ENCODE measurements at places on chromosomes 7 and 10.

DNA sequence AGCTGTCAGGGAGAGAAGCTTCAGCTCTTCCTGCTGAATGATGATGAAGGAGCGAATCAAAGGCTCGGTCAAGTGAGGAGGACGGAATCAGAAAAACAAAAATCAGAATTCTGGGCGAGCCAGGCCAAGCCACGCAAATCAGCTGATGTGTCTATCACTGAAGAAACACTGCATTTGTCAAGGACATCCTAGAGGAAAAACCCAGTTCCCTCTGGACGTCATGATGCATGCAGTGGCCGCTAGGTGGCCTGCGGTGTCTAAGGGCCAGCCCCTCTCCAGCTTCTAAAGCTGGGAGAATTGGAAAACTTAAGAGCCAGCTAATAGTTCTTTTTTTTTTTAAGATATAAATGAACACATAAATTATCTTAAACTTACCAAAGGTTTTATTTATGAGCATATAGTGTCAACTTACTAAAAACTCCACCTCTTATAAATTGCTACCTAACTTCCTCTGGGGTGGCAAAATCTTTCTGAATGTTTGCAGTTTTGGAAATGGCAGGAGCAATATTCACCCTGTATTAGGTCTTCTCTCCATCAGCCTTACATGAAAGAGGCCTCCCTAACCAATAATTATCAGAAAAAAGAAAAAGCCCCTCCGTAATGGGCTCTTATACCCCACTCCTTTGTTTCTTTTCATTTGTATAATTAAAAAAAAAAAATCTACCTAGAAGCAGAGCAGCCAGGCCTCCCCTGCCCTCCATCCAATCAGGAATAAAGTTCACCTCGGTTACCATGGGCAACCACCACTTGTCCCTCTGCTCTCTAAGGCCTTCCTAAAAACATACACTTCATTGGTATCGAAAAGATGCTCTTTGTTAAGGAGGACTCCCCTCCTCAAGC lies 186.8 kb downstream of the USP6NL start:
- DNase-seq, result no peak

GRCh38 chr10:127115100-127115499 lies 81.3 kb downstream of the INSYN2A start:
- no peak for DNase-seq

GRCh38 chr7:63899691-63900393 lies 98.8 kb upstream of the ZNF722 start:
- peak; percentile 56 for DNase-seq

DNA sequence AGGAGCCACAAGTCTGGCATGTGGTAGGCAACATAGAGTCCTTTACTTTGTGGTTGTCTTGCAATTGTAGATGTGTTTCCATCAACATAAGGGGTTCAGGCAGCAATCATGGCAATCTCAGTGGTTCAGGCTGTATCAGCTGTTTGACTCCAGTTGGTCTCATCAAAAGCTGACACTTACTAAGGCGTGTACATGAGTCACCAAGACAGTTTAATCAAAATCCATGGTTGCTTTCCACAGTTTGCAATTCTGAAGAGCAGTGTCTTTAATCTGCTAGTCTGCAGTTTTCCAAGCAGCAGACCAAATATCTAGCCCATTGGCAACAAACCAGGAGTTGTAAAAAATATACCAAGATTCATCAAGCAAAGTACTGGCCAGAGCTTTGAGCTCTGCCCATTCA lies 210.2 kb downstream of the MDFIC start:
- DNase-seq, result no peak

DNA sequence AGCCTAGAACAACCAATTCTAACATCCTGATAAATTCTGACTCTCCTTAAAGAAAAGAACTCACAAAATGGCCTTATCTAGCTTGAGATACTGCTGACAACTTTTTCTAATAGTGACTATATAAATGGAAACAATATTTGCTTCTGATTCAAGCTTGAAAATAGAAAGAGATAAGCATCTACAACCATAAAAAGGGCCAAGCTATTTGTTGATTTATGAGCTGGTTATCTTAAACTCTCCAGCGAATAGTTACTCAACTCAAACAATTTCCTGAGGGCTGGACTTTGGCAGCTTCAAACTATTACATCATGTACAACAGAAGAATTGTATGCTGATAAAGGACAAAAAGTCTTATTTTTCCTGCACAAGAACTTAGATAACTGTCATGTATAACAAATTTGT lies 4.6 kb downstream of the USP54 start:
- no peak for DNase-seq

DNA sequence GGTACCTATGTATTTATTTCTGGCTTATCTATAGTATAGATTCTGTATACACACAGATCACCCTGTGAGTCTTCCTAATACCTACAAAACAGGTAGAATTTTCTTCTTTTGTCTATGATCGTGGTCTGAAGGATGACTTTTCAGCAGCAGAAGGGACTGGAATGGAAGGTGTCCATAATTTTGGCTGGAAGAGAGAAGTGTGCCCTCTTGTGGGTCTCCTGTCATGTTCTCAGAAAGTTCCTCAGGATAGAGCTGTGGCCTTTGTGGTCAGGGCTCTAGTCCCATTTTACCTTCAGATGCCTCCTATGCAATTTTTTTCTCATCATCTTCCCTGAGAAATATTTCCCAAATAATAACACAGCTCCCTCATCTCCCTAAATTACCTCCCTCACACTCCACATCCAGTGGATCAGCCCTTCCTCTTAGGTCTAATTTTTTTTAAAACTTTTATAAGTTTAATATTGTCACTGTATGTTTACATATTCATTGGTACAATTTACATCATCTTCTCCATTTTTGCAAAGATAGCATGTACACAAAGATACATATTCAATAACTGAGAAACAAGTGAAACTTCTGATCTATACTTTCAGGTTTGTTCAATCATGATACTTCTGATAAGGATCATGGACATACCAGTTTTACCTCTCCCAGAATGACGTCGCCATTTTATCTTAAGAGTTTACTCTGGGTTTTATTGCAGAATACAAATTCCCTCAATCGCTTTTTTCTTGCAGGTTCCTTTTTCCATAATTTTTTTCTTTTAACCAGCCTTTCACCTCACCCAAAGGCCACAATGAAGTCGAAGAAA lies 112.7 kb downstream of the REEP3 start:
- no peak for DNase-seq

DNA sequence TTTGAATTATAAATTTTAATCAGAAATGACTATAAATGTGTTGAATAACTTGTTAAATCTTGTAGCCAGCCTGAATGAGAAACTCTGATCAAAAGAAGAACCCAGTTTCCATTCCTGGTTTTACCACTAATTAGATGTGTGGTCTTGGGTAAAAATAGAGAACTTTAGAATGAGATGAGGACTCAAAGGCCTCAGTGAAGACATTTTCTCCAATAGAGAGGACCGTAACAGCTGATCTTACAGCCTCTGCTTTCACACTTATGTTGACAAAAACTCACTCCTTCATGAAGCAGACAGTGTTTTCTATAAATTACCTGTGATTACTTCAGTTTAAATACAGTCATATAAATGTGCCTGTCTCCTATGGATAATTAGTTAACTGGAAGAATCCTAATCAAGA lies 200.1 kb upstream of the MEOX2 start:
- no peak for DNase-seq

DNA sequence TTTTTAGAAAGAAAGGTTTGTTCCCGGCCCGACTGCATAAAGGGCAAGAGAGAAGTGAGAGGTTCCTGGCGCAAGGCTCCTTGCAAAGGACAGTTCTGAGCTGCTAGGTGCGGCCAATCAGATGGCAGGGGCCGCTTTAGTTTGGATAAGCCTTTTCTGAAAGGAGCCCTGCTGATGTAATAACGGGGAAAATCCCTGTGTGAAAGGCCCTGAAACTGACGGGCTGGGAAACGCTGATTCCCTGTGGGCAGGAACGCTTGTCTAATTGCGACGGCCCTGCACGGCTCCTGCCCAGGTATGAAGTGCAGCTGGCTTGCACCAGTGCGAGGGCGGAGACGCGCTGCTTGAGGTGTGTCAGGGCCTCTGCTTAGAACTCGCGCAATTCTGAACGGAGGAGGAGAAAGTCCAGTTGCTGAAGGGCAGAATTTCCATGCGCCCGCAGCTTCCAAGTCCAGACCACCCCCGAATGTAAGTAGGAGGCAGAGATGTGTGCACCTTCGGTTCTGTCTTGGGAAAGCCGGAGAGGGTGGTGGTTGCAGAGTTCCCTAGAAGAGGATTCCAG lies 30.5 kb downstream of the TACC2 start:
- DNase-seq, result no peak

- no peak for DNase-seq
These were observed 32.7 kb downstream of the ADAP1 start for GRCh38 chr7:921581-922333.

GRCh38 chr10:14904316-14904732 lies 25.7 kb downstream of the SUV39H2 start:
- no peak for DNase-seq

DNA sequence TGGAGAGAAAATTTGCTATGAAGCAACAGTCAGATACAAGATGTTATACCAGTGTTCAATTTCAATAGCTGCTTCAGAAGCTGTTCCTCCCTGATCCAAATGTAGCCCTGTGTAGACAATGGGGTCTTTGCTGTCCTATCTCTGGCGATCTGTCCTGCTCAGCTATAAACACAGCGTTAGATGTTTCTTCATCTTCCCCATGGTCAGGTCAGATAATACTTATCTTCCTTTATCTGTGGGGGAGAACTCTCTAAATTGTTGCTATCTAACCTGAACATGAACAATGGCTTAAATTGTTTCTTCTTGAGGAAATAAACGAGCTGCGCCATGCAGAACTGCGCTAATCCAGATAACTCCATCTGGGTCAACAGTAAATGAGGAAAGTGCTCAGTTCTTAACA lies 15.6 kb upstream of the KIAA1217 start:
- no peak for DNase-seq

DNA sequence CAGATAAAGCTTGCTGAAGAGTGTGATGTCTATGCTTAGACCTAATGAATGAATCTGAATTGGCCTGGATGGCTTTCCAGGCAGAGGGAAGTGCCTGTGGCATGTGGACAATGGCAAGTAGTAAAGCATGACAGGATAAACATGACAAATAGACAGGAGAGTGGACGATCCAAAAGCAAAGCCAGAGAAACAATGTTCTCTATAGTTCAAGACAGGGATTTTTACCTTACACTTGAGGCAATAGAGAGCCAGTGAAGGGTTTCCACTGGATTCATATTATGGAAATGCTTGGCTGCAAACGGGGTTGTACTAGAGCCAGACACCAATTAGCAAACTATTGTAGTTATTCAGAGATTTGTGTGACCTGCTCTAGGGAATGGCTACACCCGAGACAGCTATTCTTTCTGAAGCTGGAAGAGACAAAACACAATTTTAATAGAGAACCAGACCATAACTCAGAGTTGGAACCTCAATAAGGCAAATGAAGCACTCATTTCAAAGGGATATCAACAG lies 2.3 kb downstream of the AGMO start:
- no peak for DNase-seq

DNA sequence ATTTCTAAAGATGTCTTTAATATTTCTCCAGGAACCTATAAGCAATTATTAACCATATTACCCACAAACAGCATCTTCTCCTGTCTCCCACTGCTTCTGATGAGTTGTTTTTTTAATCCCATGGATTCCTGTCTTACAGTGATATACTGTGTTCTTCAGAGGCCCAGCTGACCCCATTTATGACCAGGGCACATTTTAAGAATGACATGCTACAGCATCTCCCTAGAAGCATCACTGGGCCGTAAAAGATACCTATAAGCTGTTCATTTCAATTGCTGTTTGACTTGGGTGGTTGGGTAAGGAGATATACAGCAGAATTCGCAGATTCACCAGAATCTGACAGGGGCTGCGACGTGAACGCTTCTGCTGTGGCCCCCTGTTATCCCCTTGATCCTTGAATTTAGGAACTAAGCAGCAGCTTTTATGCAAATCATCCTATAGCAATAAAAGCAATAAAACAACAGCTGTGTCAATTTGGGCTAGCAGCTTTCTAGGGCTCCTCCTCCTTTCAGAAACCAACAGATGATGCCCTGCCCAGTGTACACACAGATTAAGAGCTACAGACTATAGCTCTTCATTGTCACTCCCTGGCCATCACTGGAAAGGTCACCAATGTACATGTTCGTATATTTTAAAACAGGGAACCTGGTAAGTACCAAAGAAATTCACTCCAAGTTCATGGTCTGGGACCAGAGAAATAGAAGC lies 86.8 kb downstream of the CPEB3 start:
- no peak for DNase-seq

- no peak for DNase-seq
These were observed 279.7 kb downstream of the ARHGAP12 start for GRCh38 chr10:31648966-31649365.

DNA sequence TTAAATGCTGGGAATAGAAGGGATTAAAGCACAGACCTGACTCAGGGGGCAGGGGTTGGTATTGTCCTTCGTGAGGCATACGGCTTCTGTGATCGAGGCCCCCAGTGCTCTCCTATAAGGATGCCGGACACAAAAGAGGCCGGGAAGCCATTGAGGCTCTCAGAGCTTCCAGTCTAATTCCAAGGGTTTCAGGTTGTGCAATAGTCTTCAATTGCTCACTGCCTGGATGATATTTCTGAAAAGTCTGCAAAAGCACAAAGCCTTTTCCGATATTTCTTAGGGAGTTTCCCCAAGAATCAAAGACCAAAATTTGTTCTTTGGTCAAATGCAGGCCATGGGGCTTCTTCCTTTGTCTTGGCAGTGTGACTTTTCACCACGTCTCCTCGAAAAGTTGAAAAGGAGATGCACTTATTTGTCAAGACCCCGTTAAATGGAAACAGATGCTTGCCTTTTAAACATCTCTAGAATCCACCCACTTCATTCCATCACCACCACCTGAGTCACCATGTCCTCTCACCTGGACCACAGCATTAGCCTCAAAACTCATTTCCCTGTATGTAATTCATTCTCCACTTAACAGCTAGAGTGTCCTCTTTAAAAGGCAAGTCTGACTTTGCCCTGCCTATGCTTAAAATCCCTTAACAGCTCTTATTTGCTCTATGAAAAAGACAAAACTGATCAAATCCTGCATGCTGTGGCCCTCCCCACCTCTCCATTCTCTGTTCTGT lies 134.8 kb upstream of the NAMPT start:
- no peak for DNase-seq

DNA sequence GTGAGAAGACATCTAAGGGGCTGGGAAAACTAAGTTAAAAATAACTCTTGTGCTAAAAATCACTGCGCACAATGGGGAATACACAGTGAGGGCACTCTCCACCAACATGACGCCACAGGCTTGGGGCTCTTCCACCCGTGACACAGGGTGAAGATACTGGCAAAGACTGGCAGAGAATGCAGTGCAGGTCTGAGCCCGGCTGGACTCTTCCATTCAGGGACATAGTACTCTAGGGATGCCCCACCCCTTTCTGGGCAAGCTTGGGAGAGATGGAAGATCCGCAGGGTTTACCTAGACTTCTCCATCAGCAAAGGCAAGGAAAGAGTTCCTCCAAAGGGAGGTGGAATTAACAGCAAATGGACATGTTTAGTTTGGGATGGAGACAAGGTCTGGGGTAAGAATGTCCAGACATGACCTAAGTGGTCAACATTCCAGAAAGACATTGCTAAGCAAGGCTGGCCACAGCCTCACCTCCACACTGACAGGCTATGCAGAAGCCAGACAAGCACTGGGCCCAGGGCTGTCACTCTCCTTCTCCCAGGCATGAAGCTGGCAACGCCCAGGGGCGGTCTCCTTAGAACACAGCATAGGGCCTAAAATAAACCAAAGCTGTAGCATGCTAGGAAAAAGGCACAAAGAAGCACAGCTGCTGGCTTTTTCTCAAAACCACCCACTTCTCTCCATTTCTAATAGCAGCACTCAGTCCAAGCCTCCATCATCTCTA lies 28.1 kb downstream of the XPNPEP1 start:
- DNase-seq, result no peak

- no peak for DNase-seq
These were observed 35.9 kb downstream of the SVOPL start for GRCh38 chr7:138665249-138665648.

Measured in stimulated activated CD8-positive, alpha-beta memory T cell treated with anti-CD3 and anti-CD28 coated beads, Interleukin-15, amount 100 ng/mL, for 24 hours (primary cell).